ENCODE measurements at places on chromosomes 12 and 14.

- DNase-seq = no peak
These were observed 8.5 kb downstream of the ITGB7 start for GRCh38 chr12:53198486-53199110.

DNA sequence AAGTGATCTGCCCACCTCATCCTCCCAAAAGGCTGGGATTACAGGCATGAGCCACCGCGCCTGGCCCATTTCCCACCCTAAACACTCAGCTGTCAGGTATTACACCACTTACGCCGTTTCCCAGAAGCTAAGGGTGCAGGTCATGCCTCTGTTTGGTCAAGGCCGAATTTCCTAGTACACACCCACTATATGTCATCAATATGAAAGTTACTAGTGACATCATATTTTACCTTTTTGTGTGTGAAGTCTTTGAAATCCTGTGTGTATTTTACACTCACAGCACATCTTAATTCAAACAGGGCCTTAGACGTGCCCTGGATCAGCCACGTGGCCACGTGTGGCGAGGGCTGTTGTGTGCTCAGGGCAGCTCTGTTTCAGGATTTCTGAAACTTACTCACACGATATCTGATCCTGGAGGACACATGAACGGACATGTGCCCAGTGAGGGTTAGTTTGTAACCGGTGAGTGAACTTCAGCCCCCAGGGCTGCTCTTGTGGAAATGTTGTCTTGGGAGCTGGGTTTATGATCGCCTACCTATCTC is 51.8 kb downstream of the GLT1D1 start:
- DNase-seq = no peak

GRCh38 chr12:92719674-92720073 is 16.9 kb downstream of the PLEKHG7 start:
- no peak for DNase-seq

DNA sequence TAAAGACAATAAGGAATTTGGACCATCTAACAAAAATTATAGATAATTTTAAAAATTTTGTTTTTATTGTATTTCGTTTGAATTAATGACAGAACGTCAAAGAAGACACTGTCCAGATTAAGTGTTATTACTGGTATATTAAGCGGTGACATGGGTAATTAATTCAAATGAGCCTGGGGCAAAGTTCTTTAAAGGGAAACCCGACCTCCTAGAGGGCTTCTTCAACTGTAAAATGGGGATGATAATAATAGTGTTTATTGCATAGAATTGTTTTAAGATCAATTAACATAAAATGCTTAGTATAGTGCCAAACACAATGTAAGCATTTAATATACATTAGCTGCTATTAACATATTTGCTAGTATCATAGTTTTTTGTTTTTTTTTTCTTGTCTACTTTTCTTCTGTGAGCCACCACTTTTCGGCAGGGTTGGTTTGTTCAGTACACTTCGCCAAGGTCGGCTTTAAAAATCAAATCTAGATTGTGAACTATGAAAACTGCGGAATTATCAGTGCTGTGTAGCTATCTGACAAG is 514 bp upstream of the LARP4 start:
- DNase-seq = no peak

- no peak for DNase-seq
These were observed 90.8 kb downstream of the BICD1 start for GRCh38 chr12:32197421-32197820.

GRCh38 chr14:80059041-80059440 is 152.3 kb downstream of the DIO2 start:
- no peak for DNase-seq

GRCh38 chr12:106487664-106488063 is 95.1 kb upstream of the RFX4 start:
- no peak for DNase-seq

DNA sequence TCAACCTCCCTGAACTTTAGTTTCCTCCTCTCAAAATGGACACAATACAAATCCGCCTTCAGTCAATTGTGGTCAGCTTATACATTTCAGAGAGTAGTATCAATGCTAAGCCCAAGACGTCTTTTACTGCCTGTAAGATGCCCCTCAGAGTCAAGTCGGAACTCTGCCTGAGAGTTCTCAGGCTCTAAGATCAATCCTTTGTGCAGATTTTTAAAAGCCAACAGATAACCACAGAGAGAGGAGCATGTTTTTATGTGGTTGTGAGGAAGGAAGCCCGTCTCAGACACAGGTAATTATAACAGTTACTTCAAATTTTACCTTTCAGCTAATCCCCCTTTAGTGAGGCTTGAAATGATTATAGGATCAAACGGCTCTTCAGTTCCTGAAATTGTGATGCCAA is 91.6 kb downstream of the HELB start:
- DNase-seq = no peak

DNA sequence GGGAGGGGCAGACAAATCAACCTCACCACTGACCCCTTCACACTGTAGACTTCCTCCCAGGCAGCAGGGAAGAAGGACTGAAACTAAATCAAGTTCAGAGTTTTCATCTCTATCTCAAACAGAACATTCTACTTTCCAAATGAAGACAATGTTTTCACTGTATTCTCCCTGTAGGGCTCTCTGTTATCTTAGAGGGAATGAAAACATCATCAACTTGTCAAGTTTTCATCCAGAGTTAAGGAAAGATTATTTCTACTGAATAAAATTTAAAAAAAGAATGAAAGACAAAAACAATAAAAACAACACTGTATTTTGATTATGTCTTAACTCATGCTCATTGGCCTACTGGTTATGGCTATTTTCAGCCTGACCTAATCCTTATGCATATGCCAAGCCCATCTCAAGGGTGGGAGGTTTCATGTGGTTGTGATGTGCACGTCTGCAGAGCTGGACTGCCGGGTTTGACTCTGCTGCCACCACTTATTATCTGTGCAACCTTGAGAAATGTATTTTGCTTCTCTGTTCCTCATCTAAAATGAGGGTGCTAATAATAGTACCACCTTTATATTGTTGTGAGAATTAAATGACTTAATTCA is 152.0 kb upstream of the AVPR1A start:
- no peak for DNase-seq
